Stimulated activated CD8-positive, alpha-beta memory T cell treated with anti-CD3 and anti-CD28 coated beads, Interleukin-7, amount 100 ng/mL, for 1 hour (primary cell): ENCODE measurements at places on chromosomes 3 and 15.

DNA sequence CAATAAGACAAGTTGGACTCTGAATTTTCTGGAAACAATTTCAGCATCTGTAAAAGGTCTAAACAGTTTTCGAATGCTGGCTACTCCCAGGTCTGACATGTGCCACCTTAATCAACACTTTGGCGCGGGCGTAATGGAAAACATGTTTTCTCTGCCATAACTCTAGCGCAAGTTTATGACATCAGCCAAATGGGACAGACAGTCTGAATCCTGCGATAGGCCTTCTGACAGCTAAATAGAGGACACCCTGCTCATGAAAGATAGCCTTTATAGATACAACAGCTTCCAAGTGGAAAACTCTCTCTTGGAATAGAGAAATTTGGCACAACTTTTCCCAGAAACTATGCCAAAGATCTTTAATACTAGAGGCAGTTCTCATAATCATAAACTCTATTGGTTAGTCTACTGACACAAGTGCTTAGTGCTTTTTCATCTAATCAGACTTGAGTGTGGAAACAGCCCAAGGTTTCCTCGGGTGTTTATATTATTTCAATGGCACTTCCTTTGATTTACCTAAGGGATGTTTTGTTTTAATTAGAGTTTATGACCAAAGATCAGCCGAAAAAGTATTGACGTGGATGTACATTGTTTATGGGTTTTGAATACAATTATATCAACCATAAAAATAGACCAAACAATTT, 120.1 kb upstream of the DPH6 start:
- DNase-seq, result no peak

DNA sequence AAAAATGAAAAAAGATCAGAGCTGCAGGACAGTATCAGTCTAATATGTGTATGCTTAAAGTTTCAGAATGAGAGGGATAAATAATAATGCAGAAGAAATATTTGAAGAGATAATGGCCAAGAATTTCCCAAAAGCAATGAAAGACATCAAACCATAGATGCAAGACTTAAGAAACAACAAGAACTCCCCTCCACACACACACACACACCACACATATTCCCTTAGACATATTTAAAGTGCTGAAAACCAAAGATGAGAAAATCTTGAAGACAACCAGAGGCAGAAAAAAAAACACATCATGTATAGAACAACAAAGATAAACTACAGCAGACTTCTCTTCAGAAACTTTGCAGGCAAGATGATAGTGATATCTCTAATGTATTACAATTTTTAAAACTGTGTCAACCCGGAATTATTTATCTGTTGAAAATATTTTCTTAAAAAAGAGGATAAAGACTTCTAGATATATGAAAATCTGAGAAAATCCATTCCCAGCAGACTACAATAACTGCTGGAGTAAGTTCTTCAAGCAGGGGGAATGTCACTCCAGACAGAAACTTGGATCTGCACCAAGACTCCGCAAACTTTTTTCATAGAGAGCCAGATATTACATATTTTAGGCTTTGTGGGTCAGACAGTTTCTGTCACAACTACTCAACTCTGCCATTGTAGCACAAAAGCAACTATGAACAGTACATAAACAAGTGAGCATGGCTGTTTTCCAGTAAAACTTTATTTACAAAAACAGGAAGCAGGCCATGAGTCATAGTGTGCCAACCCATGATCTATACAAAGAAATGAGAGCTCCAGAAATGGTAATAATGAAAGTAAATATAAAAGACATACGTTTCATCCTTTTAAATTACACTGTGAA, 223.4 kb upstream of the CGNL1 start:
- no peak for DNase-seq

DNA sequence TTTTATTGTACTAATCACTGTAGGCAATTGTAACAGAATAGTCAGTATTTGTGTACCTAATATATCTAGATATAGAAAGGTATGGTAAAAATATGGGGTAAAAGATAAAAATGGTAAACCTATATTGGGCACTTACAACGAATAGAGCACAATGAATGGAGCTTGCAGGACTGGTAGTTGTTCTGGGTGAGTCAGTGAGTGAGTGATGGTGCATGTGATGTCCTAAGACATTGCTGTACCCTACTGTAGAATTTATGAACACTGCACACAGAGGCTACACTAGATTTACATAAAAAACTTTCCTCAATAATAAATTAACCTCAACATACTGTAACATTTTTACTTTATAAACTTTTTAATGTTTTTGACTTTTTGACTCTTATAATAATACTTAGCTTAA, 274.3 kb upstream of the PPP2R3A start:
- no peak for DNase-seq

DNA sequence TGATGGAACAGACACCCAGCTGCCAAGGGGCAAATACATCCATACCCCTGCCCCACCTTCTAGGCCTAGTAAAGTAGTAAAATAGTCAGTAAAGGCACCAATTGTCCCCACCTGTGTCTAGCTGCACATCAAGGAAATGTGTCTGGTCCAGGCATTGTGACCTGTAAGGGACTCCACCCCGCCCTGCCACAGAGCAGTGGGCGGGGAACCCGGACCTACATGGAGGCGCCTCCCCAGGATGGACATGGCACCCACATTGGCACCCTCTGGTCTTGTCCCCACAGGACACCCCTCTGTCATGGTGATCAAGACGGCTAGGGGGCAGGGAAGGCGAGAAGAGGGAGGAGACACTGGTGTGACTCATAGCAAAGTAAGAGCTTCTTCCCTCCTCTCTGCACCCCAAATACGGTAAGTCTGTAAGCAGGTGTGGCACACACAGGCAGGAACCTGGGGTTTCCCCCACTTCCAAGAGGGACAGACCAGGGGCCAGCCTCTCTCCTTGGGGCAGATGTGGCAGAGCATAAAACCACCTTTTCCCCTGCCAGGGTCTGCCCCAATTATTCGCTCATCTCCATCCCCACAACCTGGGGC, 13.5 kb upstream of the LINGO1 start:
- DNase-seq, result no peak

DNA sequence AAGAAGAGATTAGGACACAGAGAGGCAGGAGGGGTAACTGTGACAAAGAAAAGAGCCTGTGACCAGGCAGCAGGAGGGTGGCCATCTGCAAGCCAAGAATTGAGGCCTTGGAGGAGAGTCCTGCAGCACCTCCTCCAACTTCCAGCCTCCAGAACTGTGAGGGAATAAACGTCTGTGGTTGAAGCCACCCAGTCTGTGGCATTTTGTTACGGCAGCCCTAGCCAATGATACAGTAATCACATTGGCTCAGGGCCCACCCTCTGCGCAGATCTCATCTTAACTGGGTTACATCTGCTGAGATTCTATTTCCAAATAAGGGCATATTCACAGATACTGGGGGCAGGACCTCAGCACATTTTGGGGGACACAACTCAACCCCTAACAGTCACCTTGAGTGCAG, 11.3 kb downstream of the SELENOS start:
- DNase-seq, result no peak

- no peak for DNase-seq
These were observed 26.1 kb upstream of the ZNF280D start for GRCh38 chr15:56759450-56759845.

- DNase-seq, result no peak
These were observed 83.9 kb upstream of the ARL6 start for GRCh38 chr3:97680696-97681095.

DNA sequence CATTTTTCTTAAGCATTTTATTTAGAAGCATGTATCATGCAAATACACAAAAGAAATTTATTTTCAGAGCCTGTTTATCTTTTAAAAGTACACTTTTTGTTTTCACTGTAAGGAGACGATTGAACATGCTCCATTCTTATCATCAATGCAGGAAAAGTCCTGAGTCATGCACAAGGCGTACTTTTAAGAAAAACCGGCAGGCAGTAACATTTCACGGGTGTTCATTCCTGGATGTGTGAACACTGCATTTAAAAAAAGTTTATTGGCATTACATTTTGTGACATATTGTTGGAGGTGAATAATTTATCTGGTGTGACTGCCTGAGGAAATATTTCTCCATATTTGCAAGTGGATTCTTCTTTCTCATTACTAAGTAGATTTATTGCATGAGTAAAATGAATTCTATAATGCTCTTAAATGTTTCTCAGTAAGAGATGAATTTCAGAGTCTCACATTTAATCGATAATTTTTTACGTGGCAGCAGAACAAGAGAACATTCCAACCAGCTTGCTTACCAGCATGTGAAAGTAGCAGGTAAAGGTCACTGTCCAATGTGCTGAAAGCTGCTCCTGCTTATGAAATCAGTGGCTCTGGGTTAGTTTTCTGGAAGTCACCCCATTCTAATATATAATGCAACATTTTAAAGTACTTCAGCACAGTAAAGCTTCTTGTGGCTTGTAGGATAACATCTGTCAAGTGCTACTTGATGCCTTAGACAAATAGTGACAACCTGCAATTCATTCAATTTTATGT, 87.0 kb downstream of the SV2B start:
- no peak for DNase-seq

- DNase-seq, result no peak
These were observed 81.7 kb upstream of the C3orf80 start for GRCh38 chr3:160143482-160143881.

DNA sequence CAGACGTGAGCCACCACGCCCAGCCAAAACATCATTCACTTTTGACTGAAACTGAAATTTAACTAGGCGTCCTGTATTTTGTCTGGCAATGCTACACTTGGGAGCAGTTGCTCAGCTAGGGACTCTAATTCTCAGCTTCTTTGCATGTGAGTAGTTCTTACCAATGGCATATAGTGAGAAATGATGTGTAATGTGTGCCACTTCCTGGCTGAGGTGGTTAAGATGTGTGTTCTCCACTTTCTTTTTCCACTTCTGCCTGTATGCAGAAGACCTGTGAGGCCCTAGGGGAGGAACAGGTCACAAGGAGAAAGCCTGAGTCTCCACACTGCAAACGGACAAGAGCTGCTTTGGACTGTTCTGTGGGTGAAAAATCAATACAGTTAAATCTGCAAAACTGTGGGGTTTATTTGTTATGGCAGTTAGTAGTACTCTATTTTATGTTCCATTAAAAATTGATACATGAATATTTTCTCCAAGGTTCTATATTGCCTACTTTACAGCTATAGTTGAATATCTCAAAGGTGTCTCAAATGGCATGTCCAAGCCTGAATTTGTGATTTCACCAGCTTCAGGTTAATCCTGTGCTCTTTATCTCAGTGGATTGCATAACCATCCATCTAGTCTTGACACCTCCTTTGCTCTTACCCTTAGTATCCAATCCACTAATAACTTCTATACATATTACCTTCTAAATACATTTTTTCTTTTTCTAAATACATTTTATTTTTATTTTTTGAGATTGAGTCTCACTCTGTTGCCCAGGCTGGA, 59.3 kb downstream of the NR1D2 start:
- DNase-seq, result no peak

GRCh38 chr3:33061782-33062181, 35.2 kb downstream of the GLB1 start:
- DNase-seq, result no peak

- no peak for DNase-seq
These were observed 480.3 kb downstream of the FGF12 start for GRCh38 chr3:192246847-192247559.
